ENCODE measurements at places on chromosomes 2 and 18. TPM values are rescaled to one million over a fixed set of nuclear protein-coding genes. Genes with fewer than 3 reads are reported as not detected.

DNA sequence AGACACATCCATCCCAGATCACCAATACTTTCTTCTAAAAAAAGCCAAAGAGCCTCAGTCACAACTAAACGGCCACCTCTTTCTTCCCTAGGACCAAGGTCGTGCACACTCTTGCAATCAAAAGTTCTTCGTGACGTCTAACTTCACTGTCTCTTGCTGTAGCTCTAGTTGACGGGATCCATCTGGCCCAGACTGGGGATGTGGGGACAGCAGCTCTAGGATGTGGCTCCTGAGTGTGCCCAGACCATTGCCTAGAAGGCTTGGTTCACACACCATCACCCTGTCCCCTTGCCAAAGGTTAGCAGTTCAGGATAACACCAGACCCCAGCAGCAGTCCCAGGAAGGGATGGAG lies 98.2 kb downstream of the TNS1 start:
- no peak for DNase-seq

Gene TPO
- total RNA-seq = not detected

DNA sequence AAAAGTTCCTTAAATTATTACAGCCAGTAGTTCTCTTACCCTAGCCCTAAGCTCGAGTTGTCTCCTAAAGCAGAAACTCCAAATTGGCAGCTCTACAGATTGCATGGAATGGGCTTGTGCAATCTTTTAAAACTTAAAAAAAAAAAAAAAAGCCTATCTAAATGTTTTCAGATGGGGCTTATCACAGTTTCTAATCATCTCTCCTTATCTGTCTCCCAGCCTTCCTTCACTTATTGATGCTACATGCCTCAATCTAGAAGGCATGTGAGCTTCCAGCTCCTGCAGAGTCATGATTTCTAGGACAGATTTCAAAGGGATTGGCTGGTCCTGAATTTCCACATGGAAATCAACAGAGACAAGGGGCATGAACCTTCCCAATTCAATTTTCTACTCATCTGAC lies 33.1 kb upstream of the PELI1 start:
- no peak for DNase-seq

GRCh38 chr2:1543776-1544477 lies 130.7 kb downstream of the TPO start:
- no peak for DNase-seq

- no peak for DNase-seq
Measured at GRCh38 chr2:104321116-104321795, 532.7 kb upstream of the POU3F3 start.

Gene CHN1
- 11.0 TPM for total RNA-seq

Gene LHCGR
- not detected for total RNA-seq

All from M059J (cell line).